GM12865 (cell line): ENCODE measurements at places on chromosomes 7 and 10.

DNA sequence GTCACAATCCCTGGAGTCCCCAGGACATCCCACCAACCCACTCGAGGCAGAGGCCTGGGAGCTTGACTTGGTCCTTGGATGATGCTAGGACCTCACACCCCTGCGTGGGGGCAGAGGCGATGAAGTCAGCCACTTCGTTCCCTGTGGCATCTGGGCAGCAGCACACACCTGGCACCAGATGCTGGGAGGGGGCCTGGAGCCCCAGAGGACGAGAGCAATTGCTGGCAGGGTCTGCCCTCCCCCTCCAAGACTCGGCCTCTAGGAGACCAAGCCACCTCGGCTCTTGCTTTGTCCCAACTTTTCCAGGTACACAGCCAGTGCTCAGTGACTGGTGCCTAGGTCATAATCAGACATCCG, 39.1 kb downstream of the DPYSL4 start:
- DNase-seq, result no peak

DNA sequence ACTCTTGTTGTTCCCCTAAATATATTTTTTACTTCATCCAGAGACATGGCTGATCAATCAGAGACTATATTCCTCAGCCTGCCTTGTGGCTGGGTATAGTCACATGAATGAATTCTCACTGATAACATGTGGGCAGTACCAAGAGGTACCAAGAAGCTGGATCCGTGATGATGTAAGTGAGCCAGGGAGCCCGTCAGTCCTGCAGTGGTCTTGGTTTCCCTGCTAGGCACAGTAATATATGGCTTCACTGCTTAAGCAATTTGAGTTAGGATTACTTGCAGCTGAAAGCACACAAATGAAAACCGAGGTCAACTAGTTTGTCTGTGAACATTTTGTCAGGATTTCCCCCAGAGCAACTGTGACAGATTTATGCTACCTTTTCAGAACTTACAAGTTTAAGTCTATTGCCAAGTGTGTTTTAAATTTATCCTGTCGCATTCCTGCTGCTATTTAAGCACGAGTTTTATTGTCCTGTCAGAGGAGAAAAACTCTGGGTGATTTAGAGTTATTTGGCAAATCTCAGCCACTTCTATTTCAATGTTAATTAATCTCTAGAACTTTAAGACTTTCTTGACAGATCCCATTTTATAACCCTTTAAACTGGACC, 381.8 kb downstream of the PHF14 start:
- no peak for DNase-seq

DNA sequence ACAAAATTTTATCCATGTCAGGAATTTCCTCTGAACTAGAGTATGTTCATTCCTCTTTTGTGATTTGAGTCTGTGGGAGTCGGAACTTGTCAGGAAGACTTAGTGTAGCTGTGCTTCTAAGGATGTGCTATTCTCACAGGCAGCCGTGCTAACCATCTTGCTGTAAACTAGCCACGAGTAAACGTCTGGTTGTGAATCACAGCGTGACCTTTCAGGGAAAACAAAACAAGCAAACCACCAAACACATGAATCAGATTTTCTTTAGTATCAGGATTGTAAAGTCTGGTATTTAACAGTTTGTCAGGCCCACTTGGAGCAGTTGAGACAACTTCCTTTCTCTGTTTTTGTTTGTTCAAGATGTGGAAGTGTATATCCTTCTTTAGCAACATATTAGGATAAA, 32.0 kb downstream of the AUTS2 start:
- peak; percentile 16 for DNase-seq

DNA sequence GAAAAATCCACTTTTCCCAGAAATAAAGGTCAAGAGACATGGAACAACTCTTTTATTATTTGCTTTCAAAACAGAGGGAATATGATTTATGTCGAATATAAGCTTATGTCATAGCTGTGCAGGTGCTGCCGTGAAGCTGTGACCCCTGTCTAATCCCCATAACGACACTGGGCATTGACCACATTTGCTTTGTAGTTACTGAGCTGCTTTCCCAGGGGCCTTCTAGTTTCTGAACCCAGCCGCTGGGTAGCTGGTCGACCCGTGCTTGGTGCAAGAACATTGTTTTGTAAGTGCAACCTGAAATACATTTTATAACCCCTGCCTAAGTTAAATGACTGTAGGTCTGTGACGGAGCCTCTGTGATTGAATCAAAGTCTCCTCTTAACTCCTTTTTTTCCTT, 144.9 kb upstream of the HDAC9 start:
- no peak for DNase-seq

GRCh38 chr7:155207326-155208002, 90.2 kb upstream of the INSIG1 start:
- no peak for DNase-seq

GRCh38 chr7:26428571-26428970, 136.9 kb downstream of the SNX10 start:
- DNase-seq, result no peak

DNA sequence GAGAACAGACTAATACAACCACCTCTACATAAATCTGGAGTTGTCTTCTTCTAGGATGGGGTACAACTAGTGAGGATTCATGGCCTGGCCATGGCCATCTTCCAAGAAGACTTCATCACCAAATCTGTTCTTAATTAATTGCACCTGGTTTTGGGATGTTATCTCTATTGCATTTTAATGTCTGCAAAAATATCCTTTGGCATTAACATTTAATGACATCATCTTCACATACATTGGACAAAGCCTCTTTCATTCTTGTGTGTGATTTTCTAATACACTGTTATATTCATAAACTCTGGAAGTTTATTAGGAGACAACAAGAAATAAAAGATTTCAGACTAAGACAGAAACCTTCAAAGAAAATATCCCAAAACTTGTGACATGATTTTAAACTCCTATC, 124.2 kb upstream of the ABCB5 start:
- DNase-seq, result no peak

DNA sequence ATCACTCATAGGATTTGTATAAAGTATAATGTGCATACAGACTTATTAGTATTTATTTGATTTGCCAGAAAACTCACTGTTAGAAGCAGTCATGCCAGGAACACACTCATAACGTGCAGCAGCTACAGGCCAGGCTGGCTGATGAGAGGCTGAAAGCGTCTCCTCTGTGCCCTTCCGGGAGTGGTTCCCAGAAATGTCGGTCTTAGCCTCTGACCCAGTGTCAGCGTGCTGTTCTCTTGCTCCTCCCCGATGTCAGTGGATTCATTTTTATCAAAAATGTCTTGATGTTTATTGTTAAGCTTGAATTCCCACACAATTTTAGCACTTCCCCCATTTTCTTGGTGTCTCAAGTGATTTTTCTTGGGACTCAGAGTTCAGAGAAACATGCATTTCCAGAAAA, 33.3 kb upstream of the GARS1 start:
- no peak for DNase-seq

DNA sequence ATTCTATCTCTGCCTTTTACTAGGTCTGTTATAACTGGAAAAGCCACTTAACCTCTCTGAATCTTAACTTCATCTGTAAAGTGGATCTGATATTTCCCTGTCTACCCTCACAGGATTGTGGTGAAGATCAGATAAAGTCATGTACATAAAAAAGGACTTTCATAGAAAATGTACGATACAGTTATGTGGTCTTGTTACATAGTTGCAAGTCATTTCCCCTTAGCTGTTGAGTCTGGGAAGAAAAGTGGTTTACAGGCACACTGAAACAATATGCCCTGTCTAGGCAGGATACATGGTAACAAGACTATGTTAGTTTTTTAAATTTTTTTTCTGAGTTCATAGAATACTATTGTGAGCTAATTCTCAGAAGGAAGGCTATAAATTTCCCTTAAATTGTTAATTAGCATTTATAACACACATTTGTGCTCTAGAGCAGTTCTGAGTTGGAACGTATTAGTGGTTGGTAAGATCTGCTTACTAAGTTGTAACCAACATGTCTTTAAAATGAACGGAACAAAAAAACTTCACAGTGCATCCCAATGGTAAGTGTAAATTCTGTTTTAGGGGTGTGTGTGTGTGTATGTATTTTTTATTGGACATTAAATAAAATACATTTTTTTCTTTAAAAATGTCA, 7.1 kb upstream of the GSTO1 start:
- DNase-seq, result no peak

GRCh38 chr10:29105516-29106215, 183.2 kb upstream of the LYZL1 start:
- DNase-seq, result no peak

- no peak for DNase-seq
Observed at GRCh38 chr10:80211786-80212185, 6.4 kb upstream of the ANXA11 start.

DNA sequence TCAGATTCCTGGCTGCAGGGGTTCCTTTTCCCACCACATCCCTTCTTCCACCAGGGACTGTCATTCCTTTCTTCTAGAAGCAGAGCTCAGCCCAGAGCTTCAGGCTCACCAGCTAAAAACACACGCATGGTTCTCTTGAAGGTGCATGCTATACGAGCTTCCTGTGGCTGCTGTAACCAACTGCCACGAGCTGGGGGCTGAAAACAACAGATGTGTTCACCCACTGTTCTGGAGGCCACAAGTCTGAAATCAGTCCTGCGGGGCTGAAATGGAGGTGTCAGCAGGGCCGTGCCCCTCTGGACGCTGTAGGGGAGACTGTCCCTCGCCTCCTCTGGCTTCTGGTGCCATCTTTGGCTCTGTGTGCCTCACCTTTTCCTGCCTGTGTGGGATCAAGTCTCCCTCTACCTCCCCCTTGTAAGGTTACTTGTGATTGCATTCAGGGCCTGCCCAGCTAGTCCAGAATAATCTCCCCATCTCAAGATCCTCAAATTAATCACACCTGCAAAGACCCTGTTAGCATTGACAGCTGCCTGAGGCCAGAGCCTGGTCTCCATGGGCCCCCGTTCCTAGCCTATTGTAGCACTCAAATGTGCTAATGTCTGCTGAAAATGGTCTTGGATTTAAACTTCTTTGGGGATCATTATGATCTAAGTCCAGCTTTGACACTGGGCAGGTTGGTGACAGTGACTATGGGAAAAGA, 13.7 kb downstream of the RAB19 start:
- peak; percentile 9 for DNase-seq

DNA sequence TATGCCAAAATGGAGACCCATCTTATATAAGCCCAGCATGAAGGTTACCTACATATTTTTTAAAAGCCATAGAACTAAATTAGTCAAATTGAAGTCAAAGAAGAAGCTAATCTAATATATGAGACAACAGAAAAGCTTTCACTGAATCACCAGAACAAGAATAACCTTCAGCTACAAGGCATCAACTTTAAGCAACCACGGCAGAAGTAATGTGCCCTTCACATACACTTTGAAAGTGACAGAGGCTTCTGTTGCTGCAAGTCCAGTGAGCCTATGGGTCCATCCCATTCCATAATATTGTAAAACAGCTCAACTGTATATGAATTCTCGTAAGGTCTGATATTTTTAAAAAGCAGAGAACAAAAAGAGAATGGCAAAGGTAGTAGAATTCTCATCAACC, 36.5 kb downstream of the CTNNA3 start:
- DNase-seq, result no peak

GRCh38 chr7:130908345-130909160, 174.5 kb upstream of the KLF14 start:
- DNase-seq, result no peak

DNA sequence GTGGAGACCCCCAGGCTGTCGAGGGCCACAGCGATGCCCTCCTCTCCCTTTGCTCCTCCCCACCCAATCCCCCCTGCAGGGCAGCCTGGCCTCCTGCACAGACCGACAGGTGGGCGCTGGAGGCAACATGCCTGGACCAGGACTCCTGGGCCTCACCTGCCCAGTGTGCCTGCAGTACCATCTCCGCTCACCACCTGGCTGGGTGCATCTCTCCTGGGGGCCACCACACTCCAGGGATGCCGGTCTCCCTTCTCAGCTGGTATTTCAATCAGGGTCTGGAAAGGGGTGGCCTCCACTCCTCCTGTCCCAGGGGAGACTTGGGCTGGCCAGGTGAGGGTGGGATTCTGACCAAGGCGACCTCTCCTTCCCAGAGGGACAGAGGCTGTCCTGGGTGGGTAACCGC, 17.2 kb upstream of the CFAP46 start:
- DNase-seq, result no peak

DNA sequence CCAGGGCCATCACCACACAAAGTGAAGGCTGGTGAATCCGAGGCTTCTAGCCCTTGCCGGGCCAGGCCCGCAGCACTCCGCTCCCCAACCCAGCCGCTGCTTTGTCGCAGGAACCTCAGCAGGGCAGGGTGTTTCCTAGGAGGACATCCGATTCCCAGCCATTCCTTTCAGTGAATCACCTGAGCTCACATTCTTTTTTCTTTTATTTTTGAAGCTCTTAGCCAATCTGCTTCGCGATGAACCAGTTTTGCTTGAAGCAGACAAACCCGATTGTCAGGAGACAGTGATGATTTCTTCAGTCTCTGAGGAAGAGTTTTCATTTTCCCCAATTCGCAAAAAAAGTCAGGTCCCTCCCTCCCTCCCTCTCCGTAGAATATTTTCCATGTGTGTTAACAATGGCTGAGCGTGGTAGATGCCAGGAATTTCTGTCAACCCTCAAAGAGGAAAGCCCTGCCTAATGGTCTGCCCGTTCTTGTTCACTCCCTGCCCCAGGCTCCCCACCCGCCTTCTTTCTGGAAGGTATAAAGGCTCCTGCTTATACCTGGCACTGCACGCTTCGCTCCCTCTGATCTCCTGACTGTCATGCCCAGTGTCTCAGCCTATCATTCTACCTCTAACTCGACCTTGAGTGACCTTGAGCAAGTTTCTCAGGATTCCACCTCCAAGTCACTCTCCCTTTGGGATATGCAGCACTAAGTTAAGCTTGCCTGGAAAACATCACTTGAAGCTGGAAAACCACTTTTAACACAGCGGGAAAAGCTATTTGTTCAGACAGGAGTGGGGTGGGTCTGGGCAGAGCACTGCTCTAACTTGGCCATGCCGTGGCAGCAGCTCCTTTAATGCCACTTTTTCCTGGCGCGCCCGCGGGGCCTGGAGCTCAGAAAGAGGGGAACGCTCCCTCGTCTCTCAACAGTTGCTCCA, 35.1 kb downstream of the EGFR start:
- no peak for DNase-seq

DNA sequence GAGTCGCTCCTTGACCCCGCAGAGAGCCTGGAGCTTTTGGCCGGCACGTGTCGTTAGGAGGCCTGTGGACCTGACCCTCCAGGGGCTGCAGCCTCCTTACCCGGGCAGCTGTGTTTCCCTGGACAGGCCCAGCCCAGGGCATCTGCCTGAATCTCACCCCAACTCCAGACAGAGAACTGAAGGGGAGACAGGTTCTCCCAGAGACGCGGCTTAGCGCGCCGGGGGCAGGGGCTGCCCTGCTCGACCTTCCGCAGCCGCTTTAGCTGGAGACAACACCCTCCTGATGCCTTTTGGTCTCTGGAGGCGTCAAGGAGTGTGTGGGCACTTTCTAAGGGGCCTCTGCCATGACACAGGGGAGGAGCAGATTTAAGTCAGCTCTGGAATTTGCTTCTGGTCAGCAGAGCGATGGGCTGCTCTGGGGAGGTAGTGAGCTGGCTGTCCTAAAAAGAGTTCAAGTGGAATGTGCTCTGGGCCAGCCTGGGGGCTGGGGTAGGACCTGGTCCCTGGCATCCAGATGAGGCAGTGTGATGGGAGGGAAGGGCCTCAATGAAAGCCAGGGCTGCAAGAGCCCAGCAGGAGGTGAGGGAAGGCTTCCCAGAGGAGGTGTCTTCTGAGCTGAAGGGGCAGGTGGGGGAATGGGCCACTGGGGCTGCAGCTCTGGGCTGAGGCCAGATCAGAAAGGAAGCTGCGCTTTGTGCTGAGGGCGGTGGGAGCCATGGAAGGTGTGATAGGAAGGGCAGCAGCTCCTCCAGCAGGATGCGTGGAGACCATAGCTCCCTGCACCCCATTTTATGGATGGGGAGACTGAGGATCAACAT, 5.8 kb downstream of the GRIFIN start:
- no peak for DNase-seq

- DNase-seq, result no peak
Observed at GRCh38 chr7:52195664-52196063, 839.8 kb upstream of the POM121L12 start.

GRCh38 chr7:148545932-148546331, 44.6 kb upstream of the C7orf33 start:
- DNase-seq, result no peak
